ENCODE measurements at places on chromosomes 3 and 15.

- DNase-seq = no peak
These were observed 8.1 kb downstream of the SPATA12 start for GRCh38 chr3:57068437-57069089.

GRCh38 chr3:73547427-73548248, 77.1 kb downstream of the PDZRN3 start:
- DNase-seq = no peak

- no peak for DNase-seq
These were observed 9.3 kb downstream of the OXTR start for GRCh38 chr3:8760091-8760490.

GRCh38 chr3:122502139-122502538, 12.6 kb downstream of the KPNA1 start:
- no peak for DNase-seq

GRCh38 chr15:78360958-78361718, 21.0 kb downstream of the CRABP1 start:
- DNase-seq = no peak

DNA sequence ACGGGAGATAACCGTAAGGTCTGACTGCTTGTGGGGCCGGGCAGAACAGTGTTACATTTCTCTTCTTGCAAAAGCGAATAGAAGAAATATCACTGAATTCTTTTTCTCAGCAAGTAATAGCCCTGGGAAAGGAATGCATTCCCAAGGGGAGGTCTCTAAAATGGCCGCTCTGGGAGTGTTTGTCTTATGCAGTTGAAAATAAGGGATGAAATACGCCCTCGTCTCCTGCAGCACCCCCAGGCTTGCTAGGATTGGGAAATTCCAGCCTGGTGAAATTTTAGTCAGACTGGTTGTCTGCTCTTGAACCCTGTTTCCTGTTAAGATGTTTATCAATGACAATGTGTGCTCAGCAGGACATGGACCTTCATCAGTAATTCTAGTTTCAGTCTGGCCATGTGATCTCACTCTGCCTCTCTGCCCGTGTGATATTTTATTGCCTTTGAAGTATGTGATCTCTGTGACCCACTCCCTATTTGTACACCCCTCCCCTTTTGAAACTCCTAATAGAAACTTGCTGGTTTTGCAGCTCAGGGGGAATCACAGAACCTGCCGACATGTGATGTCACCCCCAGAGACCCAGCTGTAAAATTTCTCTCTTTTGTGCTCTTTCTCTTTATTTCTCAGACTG, 715.6 kb downstream of the ROBO1 start:
- no peak for DNase-seq

DNA sequence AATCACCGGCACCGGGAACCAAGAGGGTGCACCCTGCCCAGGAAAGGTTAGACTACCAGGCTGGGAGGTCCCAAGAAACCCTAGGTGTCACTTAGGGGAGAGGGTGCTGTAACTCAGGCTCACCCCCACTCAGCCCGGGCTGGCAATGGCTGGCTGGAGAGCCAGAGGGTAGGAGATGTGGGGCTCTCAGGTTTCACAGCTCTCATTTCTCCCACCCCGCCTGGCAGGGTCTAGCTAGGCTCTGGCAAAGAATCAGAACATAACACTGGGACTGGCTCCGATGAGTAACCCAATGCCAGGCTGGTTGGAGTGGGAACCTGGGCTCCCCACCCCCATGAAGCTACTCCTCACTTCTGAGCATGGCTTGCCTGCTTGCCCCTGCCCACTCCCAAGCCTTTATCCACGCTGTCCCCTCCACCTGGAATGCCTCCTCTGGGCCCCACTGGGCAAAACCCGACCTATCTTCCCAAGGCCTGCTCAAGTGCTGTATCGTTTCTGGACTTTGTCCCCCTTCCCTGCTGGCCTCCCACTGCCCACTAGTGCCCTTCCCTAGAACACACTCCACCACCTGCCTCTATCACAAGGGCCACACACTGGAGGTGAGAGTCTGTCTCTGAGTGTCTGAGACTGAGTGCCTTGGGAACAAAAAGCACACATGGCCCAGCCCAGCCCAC, 2.0 kb downstream of the CIB2 start:
- DNase-seq = no peak

DNA sequence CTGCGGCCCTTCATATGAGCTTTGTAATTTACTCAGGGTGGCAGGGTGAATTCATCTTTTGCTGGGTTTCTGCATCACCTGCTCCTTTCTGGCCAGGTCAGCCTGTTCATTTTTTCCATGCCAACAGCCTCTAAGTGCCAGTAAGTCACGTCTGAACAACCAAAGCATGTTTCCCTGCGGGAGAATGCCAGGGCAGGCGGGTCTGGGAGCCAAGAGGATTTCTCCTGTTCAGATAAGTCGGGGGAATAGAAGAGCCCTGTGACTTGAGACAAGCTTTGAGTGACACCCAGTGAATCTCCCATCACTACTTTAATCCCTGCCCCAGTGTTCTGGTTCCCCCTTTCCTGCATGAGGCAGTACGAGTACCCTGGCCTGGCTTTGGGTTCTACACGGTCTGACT, 153.1 kb downstream of the PGPEP1L start:
- DNase-seq = no peak

- no peak for DNase-seq
These were observed 683.5 kb downstream of the NR2F2 start for GRCh38 chr15:97014001-97014400.

- DNase-seq = no peak
These were observed 50.1 kb upstream of the TRIM42 start for GRCh38 chr3:140627756-140628155.

GRCh38 chr3:98782824-98783500, 19.8 kb downstream of the ST3GAL6 start:
- no peak for DNase-seq

Data from SW 1271 (cell line).